ENCODE measurements at places on chromosomes 2 and 18.
A peak's percentile ranks its signal among the peaks of the same experiment; 100 is the strongest.

DNA sequence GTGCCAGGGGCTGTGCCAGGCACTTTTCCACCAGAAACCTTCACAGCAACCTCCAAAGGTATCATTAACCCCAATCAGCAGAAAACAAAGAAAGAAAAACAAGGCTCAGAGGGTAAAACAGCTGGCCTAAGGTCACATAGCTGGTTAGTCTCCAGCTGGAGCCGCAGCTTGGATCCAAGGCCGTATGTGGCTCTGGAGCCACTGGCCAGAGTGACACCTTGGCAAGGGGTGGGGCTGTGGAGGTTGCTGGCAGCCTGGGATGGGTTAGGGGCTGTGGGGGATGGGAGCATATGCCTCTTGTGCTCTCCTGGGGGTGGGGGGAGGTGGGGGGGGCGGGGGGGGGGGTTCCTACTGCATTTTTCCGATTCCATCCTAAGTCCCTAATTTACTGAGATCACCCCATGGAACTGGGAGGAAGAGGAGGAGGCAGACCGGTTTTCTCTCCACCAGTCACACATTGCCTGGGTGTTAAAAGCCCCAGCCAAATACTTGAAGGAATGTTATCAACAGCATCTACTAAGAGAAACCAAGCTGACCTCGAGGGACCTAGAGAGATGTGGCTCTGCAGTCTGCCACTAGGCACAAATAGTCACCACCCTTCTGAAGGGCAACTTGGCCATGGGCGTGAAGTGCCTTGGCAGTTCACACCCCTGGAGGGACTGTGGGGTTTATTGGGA, 8.0 kb downstream of the HAAO start:
- DNase-seq, result no peak

DNA sequence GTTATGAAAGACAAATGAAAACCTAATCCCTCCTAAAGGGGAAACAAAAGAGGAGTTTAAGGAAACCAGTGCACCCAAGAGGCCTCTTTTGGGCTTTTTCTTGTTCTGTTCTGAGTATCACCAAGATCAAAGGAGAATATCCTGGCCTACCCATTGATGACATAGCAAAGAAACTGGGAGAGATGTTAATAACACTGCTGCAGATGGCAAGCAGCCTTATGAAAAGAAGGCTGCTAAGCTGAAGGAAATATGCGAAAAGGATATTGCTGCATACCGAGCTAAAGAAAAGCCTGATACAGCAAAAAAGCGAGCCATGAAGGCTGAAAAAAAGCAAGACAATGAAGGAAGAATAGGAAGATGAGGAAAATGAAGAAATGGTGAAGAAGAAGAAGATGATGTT, 23.6 kb upstream of the STAT4 start:
- no peak for DNase-seq

DNA sequence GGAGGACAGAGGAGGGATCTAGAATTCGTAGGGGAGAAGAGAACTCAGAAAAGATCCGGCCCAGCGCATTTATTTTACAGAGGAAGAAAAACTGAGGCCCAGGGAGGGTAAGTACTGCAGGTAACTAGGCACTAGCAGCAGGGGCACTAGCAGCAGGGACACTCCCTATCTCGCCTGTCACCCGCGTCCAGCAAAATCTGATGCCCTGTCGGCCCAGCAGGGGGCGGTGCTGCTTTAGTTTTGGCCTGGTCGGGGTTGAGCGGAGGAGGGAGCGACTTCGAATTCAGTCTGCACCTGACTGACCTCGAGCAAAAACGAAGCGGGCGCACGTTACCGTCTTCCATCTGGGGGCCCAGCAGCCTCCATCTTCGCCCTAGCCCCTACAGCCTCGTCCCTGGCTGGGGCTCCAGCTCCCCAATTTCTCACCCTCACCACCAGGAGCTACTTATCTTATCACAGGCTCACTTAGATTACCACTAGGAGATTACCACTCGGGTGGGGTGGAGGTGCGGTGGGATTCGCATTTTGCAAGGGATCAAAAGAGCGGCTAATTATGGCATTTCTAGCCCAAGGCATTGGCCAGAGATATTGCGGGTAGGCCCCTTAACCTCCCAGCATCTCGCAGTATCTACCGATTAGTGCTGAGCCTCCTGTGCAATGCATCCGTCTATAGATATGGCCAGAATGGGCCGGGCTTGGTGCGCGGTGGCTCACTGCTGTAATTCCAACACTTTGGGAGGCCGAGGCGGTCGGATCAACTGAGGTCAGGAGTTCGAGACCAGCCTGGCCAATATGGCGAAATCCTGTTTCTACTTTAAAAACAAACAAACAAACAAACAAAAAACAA, 17.8 kb upstream of the CD8A start:
- peak; percentile 92 for DNase-seq

DNA sequence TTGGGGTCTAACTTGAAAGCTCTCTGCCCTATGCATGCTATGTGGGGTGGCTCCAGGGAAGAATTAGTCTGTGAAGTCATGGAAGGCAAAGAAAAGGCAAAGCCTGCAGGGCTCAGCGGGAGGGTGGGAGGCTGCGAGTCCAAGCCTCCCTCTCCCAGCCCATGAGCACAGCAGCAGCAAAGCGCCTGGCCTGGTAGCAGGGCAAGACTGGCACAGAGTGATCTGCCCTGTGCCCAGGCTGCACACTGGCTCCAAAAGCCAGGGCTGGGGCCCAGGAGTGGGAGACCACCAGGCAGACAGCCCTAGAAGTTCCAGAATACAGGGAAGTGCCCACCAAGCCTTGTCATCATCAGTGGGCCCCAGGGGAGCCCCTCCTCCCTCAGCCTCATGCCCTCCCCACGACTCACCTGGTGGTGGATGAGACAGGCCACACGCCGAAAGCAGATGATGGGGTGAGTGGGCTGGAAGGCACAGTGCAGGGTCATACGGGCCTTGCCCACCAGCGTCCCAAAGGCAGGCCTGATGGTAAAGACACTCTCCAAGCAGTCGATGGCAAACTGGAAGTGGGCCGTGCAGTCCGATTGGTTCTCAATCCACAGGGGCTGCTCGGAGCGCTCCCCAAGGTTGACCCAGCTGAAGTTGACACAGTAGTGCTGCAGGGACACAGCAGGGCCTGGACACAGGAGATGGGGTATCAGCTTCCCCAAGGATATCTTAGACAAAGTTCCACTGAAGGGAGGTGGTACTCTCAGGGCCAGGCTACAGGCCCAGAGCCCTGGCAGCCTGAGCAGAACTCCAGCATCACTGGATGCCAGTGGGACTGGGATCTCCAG, 12.1 kb downstream of the CFAP65 start:
- DNase-seq, result no peak

DNA sequence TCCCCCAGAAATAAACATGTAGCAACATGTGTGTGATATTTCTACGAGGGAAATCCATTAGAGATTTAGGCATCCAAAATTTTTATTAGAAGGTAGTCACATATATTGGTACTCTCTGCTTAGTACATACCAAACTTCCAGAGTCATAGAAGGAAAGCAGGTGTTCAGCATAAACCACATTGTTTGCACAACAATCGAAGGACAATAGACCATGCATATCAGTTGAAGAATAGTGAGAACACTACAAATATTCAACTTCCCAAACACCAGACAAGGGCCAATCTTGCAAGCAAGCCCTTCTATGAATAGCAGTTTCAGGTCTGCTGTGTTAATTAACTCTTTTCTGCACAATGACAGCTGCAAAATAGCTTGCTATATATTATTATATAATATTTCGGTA, 702.2 kb downstream of the ERBB4 start:
- DNase-seq, result no peak

- no peak for DNase-seq
Measured at GRCh38 chr2:99776906-99777646, 287.3 kb upstream of the REV1 start.

- DNase-seq, result no peak
Measured at GRCh38 chr18:62196980-62197379, 9.9 kb downstream of the RELCH start.

DNA sequence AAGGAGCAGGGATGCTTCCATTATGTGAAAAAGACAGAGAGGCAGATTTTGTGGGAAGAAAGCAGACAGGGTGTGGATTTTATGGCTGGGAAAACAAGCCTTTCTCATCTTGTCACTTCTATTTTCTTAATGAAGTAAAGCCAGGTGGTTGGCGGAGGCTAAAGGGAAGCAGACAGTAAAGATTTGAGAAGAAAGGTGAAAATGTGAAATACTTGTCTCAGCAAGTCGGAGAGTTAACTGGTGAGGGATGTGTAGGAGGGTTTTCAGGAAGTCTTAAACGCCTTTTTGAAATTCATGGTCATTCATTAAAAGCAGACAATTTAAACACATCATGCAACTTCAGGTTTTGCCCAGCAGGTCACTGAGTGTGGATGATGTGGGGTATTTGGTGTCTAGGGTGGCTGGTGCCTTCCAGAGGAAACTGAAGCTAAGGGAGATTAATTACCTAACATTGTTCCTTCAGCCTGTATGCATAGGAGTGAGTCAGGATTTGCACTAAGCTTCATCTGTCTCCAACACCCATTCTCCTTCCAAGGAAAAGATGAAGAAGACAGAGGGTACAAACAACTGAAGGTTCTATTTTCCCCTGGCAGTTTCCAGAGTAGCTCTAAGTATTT, 20.7 kb downstream of the SLC14A2 start:
- no peak for DNase-seq

DNA sequence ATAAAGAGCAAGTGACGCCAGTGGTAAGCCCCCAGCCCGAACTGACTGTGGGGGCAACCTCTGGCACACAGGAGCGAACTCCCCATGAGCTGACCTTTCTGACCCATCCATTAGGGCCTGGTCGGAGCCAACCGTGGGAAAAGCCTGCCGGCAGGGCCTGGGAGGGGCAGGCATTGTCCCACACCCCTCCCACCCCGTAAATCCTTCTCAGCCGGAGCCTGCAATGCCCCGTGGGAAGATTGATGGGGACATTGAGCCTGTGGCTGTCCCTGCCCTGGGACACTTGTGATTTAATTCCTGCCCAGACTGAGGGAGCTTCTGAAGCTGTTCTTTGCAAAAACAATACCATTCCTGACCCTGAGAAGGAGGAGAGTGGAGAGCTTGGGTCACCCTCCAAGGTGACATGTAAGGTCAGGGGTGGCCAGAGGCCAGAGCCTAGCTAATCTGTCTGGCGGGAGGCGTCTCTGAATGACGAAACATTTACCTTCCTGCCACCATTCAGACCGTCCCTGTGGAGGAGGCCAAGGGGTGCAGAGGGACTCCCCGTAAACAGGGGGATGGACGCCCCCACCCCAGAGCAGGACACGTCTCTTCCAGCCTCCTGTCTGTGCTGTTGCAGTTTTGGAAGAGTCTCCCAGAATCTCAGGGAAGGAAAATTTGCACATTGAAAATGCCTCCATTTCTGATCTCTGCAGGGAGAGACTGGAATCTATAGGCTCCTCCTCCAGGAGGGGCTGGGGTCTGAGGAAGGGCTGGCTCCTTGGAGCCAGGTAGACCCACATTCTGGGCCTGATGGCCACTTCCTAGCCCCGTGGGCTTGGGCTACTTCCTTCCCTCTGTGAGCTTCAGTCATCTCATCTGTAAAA, 51.2 kb upstream of the HS6ST1 start:
- no peak for DNase-seq

DNA sequence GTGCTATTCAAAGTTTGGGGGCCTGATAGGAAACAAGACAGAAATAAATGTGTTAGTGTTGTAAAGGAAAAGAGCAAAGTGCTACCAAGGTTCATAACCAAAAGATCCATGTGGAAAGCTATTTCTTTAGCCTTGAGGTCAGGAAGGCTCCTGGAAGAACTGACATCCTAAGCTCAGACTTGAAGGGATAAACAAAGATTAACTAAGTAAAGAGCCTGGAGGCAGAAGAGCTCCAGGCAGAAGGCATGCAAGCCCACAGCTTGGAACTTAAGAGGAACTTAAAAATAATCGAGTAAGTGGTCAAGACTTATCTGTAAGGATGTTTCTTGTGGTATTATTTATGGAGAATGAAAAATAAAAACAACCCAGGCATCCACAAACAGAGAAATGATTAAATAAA, 245.0 kb upstream of the MGAT5 start:
- no peak for DNase-seq

GRCh38 chr18:36578871-36579710, 249.7 kb downstream of the TPGS2 start:
- no peak for DNase-seq

DNA sequence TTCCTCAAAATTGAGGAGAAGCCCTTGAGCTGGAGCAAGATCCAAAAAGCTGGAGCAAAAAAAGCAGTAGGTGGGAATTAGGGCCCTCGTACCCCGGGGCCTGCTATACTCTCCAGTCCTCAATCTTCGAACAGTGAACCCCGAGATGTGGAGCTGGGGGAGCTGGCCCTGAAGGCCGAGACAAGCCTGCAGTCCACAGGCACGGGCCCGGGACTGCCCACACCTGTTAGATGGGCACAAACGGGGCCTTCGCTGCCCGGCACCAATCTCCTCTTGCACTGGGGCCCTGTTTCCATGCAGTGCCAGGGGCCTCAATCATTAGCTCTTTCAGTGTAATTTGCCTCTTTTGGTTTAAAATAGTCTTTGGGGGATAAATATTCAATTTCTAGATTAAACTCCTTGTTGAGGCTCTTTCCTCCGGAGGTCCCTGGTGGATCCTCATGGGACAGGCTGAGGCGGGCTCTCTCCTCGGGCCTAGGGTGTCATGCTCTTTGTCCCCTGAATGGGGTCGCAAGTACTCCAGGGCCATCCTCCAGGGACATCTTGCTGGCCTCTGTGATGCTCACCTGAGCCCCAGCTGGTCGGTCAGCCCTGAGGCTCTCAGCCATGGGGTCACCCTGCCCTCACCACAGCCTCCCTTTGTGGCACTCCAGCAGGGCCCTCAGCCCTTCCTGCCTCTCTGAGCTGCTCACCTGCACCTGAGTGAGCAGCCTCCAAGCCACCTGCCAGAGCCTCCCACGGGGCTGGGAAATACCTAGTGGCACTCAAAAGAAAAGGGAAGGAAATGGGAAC, 223.6 kb downstream of the ALPK2 start:
- no peak for DNase-seq

DNA sequence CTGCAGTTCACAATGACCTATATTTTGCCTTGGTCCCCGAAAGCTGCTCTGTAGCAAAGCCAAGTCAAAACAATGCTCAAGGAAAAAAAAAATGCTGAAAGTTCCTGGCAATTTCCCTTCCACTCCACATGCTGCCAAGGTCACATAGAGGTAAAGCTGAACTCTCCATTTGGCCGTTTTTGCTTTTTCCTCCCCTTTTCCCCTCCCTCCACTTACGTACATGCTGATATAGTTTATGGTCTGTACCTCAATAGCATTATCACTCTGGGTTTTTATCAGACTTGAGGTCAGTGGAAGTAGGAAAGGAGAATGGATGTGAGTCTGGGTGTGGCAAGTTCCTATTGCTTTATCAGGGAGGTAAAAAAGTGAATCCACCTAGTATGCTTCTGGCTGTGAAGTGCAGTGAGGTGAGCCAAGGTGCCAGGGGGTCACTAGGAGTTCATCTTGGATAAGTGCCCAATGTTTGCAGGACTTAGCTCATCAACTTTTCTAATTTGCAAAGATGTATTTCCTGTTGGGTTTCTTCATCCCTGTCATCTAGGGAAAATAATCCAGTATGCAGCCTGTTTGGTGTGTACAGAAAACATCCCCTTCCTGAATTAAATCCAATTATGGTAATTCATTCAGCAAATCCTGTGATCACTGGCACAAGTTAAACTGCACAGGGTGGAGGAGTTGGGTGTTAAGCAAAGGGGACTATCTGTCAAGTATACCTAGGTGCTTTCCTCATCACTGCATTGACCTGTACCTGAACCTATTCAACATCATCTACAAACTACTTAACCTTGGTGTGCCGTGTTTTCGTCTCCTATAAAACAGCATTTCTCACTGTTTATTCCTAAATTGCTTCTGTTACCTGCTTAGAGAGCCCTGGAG, 124.3 kb upstream of the CYP26B1 start:
- no peak for DNase-seq

GRCh38 chr2:166766220-166766619, 122.1 kb upstream of the XIRP2 start:
- DNase-seq, result no peak

GRCh38 chr2:41774011-41774605, 273.7 kb upstream of the PKDCC start:
- no peak for DNase-seq
